Spinal cord (tissue), 10 donors: ENCODE measurements at places on chromosomes 1 and 21. TPM values are rescaled to one million over a fixed set of nuclear protein-coding genes. Genes with fewer than 3 reads are reported as not detected.

- no peak overlapping the region for H3K4me3 ChIP-seq
- no peaks in the 10 kb centered on the region for H3K4me1 ChIP-seq
- H3K36me3 ChIP-seq: peaks cover 12% of the 10 kb centered on the region
- H3K27me3 ChIP-seq: no peaks in the 10 kb centered on the region
- no peak overlapping the region for H3K27ac ChIP-seq
Measured at GRCh38 chr1:165674599-165674998, 23.8 kb downstream of the ALDH9A1 start.

- no peak overlapping the region for H3K4me3 ChIP-seq
- H3K27ac ChIP-seq: no peak overlapping the region
- no peaks in the 10 kb centered on the region for H3K36me3 ChIP-seq
- no peak for DNase-seq
Measured at GRCh38 chr21:36509973-36510664, 30.2 kb upstream of the CLDN14 start.

- H3K36me3 ChIP-seq: no peaks in the 10 kb centered on the region
- H3K27me3 ChIP-seq: no peaks in the 10 kb centered on the region
- no peak overlapping the region for H3K27ac ChIP-seq
Measured at GRCh38 chr1:85799737-85800136, 91.5 kb upstream of the ZNHIT6 start.

- no peaks in the 10 kb centered on the region for H3K36me3 ChIP-seq
- no peak for DNase-seq
- H3K27me3 ChIP-seq: no peaks in the 10 kb centered on the region
Measured at GRCh38 chr1:240946926-240947325, 335.0 kb upstream of the GREM2 start.

- H3K36me3 ChIP-seq: no peaks in the 10 kb centered on the region
- H3K4me3 ChIP-seq: no peak overlapping the region
- no peaks in the 10 kb centered on the region for H3K4me1 ChIP-seq
- DNase-seq: no peak
- H3K27ac ChIP-seq: no peak overlapping the region
Measured at GRCh38 chr21:20419772-20420171, 578.4 kb upstream of the NCAM2 start.

DNA sequence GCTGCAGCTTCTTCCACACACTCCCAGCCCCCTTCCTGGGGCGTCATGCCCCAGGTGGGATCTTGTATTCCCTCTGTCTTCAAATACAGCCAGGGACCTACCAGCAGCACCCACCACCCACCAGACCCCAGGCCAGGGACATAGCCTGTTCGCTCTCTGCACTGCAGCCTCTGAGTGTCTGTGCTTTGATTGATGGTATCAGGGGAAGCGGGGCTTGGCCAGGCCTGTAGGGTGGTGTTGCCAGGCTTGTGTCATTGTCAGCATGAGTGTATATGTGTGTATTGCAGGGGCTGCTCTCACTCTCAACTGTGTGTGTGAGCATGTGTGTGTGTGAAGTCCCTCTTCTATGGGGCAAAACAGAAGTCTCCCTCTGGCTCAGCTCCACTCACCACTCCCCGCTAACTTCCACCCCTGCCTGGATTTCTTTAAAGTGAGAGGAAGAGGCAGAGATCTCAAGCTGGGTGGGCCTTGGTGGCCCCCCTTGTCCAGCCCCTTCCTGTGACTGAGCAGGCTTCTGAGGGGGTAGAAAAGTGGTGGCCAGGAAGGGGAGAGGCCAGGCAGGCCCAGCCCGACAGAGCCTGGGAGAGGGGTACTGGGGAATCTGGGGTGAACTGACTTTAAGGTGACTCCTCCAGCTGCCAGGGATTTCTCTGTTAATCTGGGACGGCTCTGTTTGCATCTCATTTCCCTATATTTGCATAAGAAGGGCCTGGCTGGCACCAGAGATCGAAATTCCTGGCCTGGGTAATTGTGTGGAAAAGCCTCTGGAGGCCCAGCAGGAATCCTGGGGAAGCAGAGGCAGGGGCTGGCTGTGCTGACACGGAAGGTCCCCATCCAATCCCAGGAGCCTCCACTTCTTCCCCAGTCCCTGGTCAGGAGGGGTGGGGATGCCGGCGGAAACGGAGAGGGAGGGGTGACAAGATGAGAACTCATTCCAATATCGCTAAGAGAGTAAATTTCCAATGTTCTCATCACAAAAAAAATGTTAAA, 18.6 kb upstream of the ADGRB2 start:
- H3K4me1 ChIP-seq: peaks cover 57% of the 10 kb centered on the region
- no peak overlapping the region for H3K4me3 ChIP-seq
- no peak for DNase-seq
- no peaks in the 10 kb centered on the region for H3K36me3 ChIP-seq
- peak overlapping the region; percentile 84 for H3K27ac ChIP-seq

DNA sequence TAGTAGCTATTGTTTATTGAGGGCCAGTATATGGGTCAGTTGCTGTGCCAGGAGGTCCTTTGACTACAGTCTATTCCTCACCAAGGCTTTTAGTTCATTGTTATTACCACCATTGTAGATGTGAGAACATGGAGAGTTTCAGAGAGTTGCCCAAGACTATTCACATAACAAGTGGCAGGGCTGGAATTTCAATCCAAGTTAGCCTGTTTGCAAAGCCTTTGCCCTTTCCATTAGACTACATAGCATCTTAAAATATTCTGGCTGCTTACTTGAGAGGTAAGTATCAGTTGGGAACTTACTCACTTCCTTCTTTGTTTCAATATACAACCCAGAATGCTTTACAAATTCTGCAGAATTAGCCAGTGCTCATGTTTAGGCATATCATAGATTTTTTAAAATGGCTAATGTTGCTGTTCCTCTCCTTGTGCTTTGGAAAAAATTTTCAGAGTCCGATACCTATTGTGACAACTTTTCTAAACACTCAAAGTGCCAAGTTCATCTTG, 141.2 kb downstream of the FGGY start:
- H3K4me1 ChIP-seq: peaks cover 4% of the 10 kb centered on the region
- no peak for DNase-seq
- H3K27ac ChIP-seq: no peak overlapping the region
- no peaks in the 10 kb centered on the region for H3K36me3 ChIP-seq
- H3K4me3 ChIP-seq: no peak overlapping the region

DNA sequence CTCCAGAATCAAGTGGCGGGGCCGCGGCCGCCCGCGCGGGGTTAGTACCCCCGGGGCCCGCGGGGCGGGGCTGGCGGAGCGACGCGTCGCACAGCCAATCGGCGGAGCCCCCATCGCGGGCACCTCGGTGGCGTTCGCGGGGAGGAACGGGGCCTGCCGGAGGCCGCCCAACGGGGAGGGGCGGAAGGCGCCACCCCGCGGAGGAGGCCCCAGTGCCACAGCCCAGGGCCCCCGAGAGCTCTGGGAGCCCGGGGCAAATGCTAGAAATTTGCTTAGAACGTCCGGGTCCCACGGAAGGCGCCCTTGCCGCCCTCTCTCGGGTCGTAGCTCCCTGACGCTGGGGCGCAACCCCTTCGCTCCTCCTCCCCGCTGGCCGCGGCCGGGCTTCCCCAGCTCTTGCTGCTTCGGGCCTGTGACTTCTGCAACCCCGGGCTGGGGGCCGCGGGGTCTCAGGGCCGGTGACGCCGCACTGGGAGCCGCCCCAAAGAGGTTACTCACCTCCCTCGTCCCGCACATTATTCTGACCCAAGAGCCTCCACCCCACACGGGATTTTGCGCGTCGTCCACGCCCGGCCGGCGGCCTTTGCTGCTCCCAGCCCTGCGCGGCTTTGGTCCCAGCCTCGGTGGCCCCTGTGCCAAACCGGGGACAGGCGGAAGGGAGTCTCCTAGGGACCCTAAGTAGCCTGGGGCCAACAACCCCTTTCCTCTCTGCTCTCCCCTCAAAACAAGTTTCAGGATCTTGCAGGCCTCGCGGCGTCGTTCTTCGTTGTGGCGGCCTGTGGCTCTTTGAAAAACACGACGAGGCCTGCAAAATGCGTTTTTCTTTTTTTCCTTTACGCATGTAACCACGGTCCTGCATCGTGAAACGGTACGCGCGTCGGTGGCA, at the start of gene RUNX3:
TSS of gene RUNX3 (minus strand) at position 17 of the 886 bp plus-strand sequence. CDS start 408 bp downstream, outside the sequence.
- peaks cover 93% of the 10 kb centered on the region for H3K27me3 ChIP-seq
- H3K4me1 ChIP-seq: peaks cover 32% of the 10 kb centered on the region
- no peak within 1 kb of the TSS for H3K27ac ChIP-seq
- peak; percentile 36 for DNase-seq
- H3K4me3 ChIP-seq: no peak within 1 kb of the TSS
- H3K36me3 ChIP-seq: no peaks in the 10 kb centered on the region

REN gene
- total RNA-seq: not detected

- peaks cover 58% of the 10 kb centered on the region for H3K4me1 ChIP-seq
- peaks cover 17% of the 10 kb centered on the region for H3K36me3 ChIP-seq
- no peak for DNase-seq
- peak overlapping the region; percentile 57 for H3K4me3 ChIP-seq
- H3K27ac ChIP-seq: peak overlapping the region; percentile 64
Measured at GRCh38 chr1:1891349-1892078, 627 bp upstream of the GNB1 start.

- peaks cover 14% of the 10 kb centered on the region for H3K36me3 ChIP-seq
- H3K4me1 ChIP-seq: no peaks in the 10 kb centered on the region
- DNase-seq: no peak
- H3K27ac ChIP-seq: no peak overlapping the region
- H3K4me3 ChIP-seq: no peak overlapping the region
Measured at GRCh38 chr1:184708084-184708676, 46.5 kb downstream of the EDEM3 start.

- no peaks in the 10 kb centered on the region for H3K27me3 ChIP-seq
- DNase-seq: no peak
- H3K27ac ChIP-seq: peak overlapping the region; percentile 96
- H3K36me3 ChIP-seq: peaks cover 19% of the 10 kb centered on the region
- peaks cover 11% of the 10 kb centered on the region for H3K4me1 ChIP-seq
Measured at GRCh38 chr1:235127732-235128455, 743 bp downstream of the TOMM20 start.

ANKRD45 gene
- 8.8 TPM for total RNA-seq

DNA sequence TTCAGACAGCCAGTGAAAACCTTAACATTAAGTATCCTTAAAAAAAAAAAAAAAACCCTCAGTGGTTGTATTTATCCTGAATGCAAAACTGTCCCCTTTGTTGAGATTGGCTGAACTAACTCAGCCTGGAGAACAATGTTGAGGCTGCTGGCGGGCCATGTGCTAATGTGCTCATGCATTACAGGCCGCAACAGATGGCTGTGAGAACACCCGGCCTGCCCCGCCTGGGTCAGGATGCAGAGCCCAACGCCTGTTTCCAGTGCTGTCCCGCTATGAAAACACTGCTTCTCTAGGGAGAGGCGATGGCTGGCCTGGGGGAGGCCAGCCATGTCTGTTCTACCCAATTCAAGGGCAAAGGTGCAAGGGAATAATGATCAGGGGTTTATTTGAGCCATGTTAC, 13.8 kb downstream of the OLIG2 start:
- H3K4me3 ChIP-seq: no peak overlapping the region
- no peak for DNase-seq
- H3K27ac ChIP-seq: peak overlapping the region; percentile 2
- H3K36me3 ChIP-seq: no peaks in the 10 kb centered on the region
- peaks cover 16% of the 10 kb centered on the region for H3K4me1 ChIP-seq
- H3K27me3 ChIP-seq: peaks cover 31% of the 10 kb centered on the region

DNA sequence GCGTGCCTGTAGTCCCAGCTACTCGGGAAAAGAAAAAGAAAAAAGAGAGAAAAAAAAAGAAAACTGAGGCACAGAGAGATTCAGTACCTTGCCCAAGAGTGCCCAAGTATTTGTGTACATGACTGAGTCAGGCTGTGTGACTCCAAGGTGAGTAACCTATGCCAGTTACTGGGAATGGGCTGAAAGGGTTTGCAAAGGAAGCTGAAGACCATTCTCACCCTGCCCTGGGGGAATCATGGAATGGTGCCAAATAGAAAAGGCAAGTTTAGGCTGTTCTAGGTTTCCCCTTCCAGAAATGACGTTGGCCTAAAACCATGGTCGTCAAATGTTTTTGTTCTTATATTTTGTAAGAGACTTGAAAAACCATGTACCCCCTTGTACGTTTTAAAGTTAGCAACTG, 37.9 kb upstream of the LRIG2 start:
- H3K4me3 ChIP-seq: no peak overlapping the region
- no peaks in the 10 kb centered on the region for H3K4me1 ChIP-seq
- H3K27me3 ChIP-seq: no peaks in the 10 kb centered on the region
- no peaks in the 10 kb centered on the region for H3K36me3 ChIP-seq

TLCD4 gene
- total RNA-seq: 3.9 TPM

DNA sequence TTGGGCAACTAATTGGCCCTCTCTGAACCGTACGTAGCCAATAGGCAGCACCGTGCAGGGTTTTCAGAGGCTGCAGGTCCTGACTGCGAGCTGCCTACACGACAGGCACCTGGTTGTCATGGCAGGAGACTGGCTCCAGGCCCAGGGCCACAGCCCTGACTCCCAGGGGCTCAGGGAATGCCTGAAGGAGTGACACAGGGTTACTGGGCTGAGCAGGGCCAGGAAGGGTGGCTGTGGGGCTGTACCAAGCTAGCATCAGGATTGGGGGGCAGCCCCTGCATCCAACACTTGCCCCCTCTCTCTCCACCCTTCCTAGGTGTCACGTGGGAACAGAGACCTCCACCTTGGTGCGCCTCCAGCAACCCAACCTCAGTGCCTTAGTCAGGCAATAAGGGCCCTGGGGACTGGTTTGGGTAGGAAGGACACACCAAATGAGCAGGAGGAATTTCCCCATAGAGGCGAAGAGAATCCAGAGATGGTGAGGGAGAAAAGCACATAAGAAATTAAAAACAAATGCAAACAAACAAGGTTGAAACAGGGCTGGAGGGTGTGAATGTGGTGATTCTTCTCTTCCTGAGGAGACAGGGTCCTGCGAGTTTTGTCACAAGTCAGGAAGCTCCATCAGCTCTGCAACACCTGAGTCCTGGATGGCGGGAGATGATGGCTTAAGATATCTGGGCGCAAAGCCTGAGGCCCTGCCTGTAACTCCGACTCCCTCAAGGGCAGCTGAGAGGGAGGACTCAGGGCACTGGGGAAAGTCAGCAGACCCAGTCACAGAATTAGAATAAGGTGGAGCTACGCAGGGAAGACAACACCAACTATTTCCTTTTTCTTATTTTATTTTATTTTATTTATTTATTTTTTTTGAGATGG, 19.7 kb upstream of the RNU1-4 start:
- no peak overlapping the region for H3K4me3 ChIP-seq
- no peaks in the 10 kb centered on the region for H3K36me3 ChIP-seq
- DNase-seq: no peak

GRCh38 chr1:72023063-72023930, 259.0 kb downstream of the NEGR1 start:
- DNase-seq: peak; percentile 3
- H3K4me3 ChIP-seq: no peak overlapping the region
- no peaks in the 10 kb centered on the region for H3K36me3 ChIP-seq
- H3K27me3 ChIP-seq: no peaks in the 10 kb centered on the region
- no peak overlapping the region for H3K27ac ChIP-seq

ISG20L2 gene
- 25.9 TPM for total RNA-seq

TCHHL1 gene
- not detected for total RNA-seq

CCDC27 gene
- total RNA-seq: not detected
